Activated CD4-positive, alpha-beta T cell treated with anti-CD3 and anti-CD28 coated beads, Interleukin-2, amount 50 U/mL, for 48 hours (primary cell): ENCODE measurements at places on chromosomes 12 and 14.
A peak's percentile ranks its signal among the peaks of the same experiment; 100 is the strongest.

DNA sequence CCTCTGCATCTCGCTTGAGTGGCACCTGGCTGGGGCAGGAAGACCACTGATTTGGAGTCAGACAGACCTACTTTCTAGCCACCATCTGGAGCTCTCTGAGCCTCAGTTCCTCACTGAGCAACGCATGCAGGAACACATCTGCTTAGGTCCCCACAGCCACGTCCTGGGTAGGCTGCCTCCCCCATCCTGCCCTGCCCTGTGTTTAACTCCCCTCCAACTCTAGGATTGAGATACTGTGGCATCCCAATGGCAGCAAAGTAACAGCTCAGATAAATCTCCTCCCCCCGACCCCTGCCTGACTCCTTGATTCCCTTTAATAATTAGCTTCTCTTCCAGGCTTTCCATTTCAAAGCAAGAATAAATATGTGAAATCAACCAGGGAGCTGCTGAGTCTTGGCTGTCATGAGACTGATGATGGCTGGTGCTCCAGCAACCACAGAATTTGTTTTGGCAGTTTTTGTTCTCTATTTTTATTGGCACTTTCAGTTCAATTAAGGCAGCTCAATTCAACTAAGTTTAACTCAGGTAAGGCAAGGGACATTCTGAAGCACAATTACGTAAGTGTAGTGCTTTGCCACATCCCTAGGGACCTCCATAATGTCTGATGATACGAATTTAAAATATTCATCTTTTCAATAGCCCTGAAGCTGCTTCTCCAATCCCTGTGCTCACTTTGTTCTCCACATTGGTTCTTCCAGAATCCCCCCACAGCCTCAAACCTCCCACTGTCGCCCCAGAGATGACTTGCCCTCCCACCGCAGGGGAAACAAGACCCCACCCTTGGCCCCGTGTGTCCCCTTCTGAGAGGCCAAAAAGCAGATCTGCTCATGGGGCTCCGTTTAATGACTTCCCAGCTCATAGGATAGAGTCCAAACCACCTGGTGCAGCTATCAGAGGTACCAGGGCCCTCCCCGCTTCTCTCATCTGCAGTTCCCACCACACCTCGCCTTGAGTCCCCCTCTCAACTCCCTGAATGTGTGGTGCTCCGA is 58.2 kb downstream of the ESR2 start:
- no peak for DNase-seq

DNA sequence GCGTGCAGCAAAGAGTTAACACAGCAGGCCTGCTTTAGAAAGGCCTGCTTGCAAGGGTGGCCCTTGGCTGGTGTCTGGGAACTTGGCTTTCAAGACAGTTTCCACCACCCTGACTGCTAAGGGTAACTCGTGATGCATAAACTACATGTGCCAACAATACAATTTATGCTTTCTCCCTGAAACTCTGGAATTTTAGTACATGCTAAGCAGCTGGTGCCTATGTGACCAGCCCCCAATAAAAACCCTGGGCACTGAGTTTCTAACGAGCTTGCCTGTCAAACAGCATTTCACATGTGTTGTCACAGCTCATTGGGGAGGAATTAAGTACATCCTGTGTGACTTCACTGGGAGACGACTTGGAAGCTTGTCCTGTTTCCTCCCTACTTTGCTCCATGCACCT is 133.1 kb downstream of the SLC5A8 start:
- no peak for DNase-seq

- no peak for DNase-seq
These were observed 38.4 kb downstream of the ACTN1 start for GRCh38 chr14:68940614-68941185.

GRCh38 chr14:20781803-20782202 is 735 bp downstream of the RNASE6 start:
- peak; percentile 16 for DNase-seq

GRCh38 chr12:92952394-92952793 is 23.3 kb upstream of the EEA1 start:
- DNase-seq = no peak

- DNase-seq = no peak
These were observed 138.9 kb downstream of the PIK3C2G start for GRCh38 chr12:18400186-18400585.

DNA sequence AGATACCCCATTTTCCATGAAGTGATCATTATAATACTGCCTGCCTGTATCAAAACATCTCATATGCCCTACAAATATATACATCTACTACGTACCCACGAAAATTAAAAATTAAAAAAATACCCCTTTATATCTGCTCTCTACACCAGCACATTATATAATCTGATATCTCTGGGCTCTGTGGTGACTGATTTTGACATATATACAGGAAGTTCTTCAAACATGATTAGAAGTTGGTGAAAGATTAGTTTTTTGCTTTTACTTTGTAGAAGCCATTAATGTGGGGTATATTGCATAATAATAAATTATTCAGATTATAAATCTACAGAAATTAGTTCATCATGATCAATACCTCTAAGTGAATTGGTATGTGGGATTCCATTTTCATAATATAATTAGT is 126.7 kb upstream of the MDM1 start:
- DNase-seq = no peak

- no peak for DNase-seq
These were observed 36.9 kb upstream of the KCNH3 start for GRCh38 chr12:49501895-49502294.

GRCh38 chr12:99367181-99367580 is 280.4 kb upstream of the GARIN6 start:
- no peak for DNase-seq

GRCh38 chr14:37889087-37889486 is 293.7 kb downstream of the TTC6 start:
- no peak for DNase-seq

DNA sequence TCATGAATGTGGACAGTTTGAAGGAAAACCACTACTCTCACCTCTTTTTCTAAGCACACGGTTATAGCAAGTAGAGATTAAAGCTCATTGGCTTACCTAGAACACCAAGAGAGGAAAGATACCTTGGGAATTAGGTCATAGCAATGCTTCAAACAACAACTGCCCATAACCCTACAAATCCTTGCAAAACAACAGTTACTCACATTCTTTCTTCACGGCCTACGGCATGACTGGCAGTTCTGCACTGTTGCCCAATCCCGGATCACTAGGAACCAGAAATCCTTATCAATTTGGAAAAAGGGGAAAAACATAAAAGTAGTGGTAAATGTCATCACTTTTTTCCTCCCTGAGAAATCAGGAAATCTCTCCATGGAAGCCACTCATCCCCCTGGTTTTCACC is 9.6 kb upstream of the ISM2 start:
- DNase-seq = no peak

DNA sequence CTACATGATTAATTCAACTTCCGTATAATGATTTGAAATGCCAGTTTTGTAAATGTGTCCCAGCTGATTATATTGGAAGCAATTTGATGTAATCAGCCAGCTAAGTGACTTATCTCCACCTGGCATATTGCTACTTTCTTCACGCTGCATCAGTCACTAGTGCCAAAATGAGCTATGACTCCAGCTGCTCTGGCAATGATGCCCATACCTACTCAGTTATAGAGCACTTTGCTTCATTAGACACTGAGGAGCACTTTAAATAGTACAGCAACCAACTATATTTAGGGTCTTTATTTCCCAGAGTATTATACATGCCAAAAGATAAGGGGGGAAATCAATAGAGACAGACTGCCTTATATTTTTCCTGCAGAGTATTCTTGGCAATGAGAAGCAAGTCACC is 67.9 kb upstream of the LIN7A start:
- no peak for DNase-seq

- DNase-seq = no peak
These were observed 25.2 kb downstream of the NGB start for GRCh38 chr14:77245820-77246219.

DNA sequence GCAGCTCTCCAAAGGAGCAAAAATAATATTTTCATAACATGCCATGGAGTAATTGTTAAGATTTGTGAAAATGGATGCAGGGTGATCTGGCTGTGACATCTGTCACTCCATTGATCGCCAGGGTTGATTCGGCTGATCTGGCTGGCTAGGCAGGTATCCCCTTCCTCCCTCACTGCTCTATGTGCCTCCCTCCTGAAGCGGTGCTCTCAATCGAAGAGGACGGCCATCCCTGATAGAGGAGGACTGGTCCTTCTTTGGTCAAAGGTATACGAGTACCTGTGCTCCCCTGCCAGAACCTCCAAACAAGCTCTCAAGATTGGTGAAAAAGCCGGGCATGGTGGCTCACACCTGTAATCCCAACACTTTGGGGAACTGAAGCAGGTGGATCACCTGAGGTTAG is 47.9 kb downstream of the VCPKMT start:
- no peak for DNase-seq

DNA sequence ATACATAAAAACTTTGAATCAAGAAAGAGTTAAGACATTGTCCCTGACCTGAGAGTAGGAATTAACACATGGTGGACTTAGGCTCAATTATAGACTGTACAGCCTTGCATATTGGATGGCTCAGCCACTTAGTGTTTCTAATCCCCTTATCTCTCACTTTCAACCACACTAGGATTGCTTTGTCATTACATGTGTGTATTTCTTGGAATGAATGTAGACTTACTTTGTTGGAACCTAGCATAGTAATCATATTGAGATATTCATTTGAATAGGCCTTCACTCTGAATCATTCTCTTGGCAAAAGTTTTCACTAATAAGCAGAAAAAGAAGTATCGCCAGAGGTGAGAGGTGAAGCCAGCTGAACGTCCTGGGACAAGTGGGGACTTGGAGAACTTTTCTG is 1973.9 kb upstream of the FLRT2 start:
- no peak for DNase-seq

GRCh38 chr12:16658699-16659098 is 52.7 kb upstream of the LMO3 start:
- DNase-seq = no peak

DNA sequence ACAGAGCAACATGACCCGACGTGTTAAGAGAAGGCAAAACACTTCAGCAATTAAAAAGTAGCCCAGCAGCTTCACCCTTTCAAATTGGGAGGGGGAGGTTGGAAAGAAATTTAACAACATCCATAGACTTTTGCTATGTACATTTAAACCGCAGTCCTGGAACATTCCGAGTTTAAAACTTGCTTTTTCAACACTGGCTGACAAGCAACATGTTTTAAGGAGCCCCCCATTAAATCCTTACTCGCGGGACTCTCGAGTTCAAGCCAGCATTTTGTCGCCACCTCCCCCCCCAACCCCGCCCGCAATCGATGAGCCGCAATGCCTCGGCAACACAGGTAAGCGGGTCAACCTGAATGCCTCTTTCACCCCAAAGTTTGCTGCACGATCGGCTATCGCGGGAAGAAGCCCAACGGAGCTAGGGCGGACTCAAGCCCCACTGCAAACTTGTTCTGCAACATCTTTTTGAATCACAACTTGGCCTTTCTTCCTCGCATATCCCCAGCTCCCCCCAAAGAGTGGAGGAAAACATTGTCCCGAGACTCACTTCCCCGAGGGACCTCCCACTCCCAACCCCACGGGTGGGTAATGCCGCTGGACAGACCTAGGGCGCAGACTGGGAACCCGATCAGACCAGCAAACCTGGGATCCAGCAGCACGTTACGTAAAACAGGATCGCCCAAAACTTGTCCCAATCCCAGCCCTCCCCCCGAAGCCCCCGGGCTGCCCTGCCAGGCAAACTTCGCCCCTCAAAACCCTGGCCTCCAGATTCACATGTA is 777 bp downstream of the ZFP36L1 start:
- no peak for DNase-seq

DNA sequence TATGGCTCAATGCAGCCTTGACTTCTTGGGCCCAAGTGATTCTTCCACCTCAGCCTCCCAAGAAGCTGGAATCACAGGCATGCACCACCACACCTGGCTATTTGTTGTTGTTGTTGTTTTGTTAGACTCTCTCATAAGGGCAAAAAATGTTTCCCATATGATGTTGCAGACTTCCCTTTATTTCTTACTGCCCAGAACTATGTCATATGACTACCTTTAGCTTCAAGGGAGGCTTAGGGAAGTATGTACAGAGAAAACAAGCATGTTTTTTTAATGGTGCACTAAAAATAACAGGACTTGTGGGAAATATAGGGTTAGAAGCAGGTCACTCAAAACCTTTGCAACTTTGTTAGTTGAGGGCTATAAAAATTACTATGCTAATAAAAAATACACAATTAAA is 4.3 kb upstream of the GPR19 start:
- no peak for DNase-seq

DNA sequence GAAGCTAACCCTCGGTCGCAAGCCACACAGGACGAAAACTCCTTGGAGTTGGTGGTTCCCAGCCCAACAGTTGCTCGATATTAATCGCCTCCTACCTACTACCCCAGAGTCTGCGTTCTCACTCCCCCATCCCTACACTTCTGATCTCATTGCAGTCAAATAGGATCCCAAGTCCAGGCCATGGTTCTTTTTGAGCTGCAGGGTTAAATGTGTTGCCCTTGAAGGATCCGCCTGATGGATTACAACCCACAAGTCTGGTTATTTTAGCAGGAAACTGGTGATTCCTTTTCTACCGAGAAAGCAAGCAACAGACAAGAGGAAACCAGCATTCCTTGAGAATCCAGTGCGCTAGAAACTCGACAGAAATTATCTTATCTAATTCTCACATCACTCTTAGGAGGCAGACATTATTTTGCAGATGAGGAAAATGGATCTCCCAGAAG is 785 bp upstream of the NIN start:
- DNase-seq = no peak

DNA sequence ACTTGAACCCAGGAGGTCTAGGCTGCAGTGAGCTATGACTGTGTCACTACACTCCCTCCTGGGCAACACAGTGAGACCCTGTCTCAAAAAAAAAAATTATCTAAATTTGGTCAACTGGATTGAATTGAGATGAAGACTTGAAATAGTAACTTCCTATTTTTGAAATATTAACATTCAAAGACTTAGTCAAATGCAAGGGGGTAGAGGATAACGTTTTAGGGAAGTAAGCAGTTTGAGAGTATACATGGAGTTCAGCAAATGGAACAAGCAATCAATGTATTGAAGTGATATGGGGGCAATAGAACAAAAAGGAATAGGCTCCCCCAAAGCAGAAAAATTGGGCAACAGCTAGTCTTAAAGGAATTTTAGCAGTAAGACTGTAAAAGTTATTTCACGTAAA is 4.6 kb upstream of the MFAP5 start:
- DNase-seq = no peak

DNA sequence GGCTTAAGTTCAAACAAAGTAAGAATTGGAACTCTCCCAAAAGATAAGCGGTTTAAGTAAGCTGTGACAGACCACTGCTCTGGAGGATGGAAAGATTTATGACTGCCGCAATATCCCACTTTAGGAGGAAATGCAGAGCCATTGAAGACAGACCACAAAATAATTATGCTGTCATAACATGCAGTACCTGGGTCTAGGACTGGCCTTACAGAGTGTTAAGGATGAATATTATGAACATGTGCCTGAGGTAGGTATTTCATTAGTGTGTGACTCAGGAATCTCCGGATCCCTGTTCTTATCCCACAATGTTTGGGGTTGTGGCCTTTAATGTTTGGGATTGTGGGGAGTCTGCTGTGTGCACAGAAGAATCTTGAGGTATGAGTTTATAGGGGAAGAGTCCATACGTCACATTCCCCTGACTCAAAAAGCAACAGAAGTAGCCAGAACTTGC is 114.9 kb downstream of the SAMD4A start:
- no peak for DNase-seq
